Stimulated activated CD4-positive, alpha-beta T cell treated with anti-CD3 and anti-CD28 coated beads, Interleukin-2, amount 100 ng/mL, for 24 hours (primary cell): ENCODE measurements at places on chromosomes 11 and 22.

DNA sequence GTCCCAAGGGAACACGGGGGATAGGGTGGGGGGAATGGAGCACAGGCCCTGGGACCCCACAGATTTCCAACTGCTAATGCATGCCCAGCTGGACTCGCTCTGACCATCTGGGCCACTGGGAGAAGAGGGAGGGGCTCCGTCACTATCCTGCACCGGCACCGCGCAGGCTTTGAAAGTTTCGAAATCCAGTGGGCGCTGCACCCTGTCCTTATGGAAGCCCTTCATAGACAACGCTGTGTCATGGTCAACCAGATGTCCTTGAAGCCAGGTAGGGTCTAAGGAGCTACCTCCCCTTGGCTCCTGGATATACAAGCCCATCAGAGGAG lies 30.1 kb downstream of the LRRC10B start:
- DNase-seq = no peak

GRCh38 chr11:84549217-84549616 lies 1077.9 kb downstream of the DLG2 start:
- no peak for DNase-seq

DNA sequence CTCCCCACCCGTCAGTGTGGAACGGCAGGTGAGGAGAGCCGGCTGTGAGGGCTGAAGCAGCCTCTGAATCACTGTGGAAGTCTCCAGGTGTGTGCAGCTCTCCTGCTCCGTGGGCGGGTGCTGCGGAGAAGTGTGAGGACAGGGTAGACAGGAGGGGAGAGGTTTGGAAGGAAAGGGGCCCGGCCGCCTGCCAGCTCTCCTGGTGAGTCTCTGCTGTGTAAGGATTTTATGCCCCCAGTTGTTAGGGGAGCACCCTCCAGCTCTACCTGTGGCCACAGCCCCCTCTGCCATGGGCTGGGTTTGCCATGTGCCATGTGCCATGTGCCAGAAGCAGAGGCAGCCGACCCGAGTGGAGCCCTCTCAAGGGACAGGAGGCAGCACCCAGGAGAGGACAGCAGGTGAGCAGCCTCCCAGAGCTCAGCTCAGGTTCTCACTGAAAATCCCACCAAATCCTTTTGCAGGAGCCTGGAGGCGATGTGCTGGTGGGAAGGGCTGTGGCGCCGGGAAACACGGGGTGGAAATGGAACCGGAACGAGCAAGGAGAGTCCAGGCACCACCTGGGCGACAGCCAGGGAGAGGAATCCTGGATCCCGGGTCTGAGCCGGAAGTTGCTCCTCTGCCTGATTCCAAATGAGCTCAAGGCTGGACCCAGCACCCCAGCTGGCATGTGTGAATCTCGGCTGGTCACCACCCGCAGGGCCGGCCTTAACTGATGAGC lies 804.4 kb downstream of the BRD1 start:
- DNase-seq = no peak

DNA sequence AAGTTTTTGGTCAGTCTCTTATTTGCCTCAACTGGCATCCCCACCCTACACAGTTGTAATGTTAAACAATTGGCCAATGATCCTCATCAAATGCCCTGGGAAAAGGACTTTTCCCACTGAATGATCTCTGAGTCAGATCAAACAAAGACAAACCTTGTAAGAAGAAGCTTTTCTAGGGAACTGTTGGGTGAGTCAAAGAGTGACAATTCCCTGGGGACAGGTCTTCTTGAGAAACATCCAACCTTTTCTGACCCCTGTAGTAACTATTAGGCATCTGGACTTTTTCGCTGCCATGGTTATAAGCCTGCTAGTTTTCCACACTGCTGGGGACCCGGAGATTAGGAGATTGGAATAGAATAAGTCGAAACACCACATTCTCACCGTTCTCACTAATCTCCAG lies 789.8 kb upstream of the API5 start:
- DNase-seq = no peak

- no peak for DNase-seq
Measured at GRCh38 chr11:64036087-64037026, 626 bp downstream of the FLRT1 start.

GRCh38 chr11:60852117-60852981 lies 3.4 kb downstream of the PTGDR2 start:
- no peak for DNase-seq

GRCh38 chr11:2870969-2871680 lies 14.4 kb downstream of the CDKN1C start:
- DNase-seq = no peak

DNA sequence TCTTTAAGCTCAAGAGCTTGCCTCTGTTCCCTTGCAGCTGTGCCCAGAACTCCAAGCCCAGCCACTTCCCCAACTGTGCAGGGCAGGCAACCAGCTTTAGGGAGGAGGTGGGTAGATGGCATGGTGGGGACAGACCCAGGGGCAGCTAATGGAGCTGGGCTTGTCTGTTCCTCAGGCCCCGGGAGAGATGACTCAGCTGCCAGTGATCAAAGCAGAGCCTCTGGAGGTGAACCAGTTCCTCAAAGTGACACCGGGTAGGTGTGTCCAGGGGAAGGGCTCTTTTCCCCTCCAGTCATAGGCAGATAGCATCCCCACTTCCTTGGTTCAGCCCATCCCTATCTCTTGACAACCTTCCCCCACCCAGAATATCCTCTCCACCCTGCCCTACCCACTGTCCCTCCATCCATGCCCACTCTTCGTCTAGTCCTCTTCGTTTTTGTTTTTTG lies 32.4 kb downstream of the CREB3L1 start:
- no peak for DNase-seq

DNA sequence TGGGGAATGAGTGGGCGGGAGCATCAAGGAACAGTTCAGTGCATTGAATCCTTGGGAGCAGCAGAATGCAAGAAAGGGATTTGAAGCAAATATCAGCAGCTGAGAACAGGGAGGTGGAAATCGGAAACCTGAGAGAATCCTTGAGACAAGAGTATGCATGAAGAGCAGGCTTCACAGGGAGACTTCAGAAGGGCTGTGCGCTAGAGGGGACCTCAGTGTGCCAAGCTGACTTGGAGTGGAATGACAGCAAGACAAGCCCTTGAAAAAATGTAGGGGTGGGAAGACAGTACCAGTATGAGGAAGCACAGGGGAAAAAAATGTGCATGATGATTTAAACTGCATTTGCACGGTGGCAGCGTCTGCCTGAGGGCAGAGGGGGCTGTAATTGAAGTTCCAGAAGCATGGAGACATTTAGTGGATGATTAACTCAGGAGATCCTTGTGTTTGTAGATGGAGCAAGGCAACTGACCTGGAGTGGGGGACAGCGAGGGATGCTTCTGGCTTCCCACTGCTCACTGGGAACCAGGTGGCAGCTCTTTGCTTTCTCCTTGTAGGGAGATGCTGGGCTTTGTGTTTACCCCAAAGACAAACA lies 204.9 kb upstream of the PLET1 start:
- DNase-seq = no peak

DNA sequence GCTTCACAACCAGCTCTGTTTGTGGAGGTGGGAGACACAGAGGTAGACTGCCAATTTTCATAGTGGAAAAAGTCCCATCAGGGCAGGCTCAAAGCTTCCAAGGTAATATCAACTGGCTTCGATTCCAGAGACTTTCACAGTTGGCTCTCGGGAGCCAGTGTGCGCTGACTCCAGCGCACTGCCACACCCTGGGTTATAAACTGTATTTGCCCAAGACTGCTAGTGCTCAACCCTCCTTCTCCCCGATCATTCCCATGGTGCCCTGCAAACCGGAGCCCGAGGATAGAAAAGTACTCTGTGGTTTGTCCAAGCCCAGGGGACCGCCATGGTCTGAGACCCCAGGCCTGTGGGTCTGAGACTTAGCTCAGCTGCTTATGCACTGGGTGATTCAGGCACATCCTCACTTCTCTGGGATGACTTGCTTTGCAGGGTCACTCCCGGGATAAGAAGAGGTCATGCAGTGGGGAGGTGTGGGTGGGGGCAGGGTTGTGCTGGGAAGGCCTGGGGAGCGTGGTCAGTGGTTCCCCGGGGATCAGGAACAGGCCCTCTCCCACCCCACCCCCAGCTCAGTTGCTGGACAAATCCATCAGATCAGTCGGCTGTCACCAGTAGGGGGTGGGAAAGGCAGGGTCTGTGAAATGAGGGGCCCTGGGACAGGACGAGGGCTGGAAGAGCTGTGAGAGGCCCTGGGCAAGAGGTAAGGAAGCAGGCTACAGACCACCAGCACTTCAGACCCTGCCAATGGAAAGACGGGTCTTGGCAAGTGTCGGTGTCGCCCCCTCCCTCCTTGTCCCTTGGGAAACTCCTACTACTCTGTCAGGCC lies 26.7 kb upstream of the PICK1 start:
- no peak for DNase-seq

GRCh38 chr11:69664901-69665300 lies 10.3 kb downstream of the LTO1 start:
- no peak for DNase-seq

- no peak for DNase-seq
Measured at GRCh38 chr11:115920092-115920461, 415.9 kb upstream of the CADM1 start.

DNA sequence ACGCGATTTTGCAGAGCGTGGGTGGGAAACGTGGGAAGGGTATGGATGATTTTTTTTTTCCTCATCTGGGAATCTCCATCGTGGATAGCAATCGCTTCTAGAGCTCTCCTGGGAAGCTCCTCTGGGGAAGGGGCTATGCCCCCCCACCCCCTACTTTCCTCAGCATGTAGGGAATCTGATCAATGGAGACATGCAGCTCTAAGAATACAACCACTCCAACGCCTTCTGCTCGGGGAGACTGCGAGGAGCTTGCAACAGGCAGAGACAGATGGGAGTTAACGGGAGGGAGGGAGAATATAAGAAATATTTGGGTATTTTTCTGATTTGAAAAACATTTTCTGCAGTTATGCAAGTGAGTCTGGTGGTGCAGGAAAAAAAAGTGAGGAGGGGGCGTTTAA lies 104.6 kb upstream of the HSD17B12 start:
- DNase-seq = no peak

DNA sequence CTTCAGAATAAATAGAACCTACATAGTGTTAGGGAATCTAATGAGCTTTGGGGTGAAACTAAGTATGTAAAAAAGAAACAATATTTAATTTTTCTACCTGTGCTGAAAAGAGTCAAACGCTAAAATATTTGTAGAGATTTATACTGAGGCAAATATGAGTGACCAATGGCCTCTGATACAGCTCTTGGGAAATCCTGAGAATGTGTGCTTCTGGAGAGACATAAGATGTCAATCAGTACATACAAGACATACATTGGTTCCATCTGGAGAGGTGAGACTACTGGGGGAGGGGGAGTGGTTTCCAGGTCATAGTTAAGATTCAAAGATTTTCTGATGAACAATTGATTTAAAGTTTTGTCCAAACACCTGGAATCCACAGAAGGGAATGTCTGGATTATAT lies 970 bp downstream of the ASRGL1 start:
- no peak for DNase-seq

- peak; percentile 16 for DNase-seq
Measured at GRCh38 chr11:59173080-59173963, 1.4 kb downstream of the DTX4 start.

DNA sequence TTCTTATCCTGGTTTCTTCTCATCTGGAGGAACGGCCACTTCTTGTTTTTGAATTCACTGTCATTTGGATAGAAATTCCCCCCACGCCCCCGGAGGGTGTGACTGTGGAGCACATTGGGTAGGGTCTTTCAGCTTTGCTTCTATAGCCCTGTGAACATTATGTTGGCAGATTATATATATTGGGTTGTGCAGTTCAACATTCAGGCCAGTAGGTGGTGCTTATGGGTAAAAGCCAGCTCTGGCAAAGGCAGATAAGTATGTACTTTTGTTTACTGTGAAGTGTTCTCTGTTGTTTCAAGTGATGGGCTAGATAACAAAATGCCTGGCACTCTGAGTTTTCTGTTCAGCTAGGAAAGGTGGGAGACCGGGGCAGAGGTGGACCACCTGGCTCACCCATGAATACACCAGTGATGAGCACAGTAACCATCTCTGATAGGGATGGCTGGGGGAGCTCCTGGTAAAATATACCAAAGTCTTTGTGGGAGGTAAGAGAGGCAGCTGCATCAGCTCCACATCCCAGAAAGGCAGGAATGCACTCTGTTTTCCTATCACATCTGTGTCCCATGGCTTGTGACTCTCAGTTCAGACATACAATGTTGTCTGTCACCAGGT lies 1348.2 kb upstream of the RAG2 start:
- DNase-seq = peak; percentile 0
